ENCODE measurements at places on chromosomes 5 and 9.

- DNase-seq = no peak
Measured at GRCh38 chr9:129311643-129312042, 133.6 kb upstream of the IER5L start.

- DNase-seq = no peak
Measured at GRCh38 chr5:75584641-75585040, 26.6 kb upstream of the ANKDD1B start.

GRCh38 chr5:96936431-96937320, 796 bp downstream of the LNPEP start:
- no peak for DNase-seq

DNA sequence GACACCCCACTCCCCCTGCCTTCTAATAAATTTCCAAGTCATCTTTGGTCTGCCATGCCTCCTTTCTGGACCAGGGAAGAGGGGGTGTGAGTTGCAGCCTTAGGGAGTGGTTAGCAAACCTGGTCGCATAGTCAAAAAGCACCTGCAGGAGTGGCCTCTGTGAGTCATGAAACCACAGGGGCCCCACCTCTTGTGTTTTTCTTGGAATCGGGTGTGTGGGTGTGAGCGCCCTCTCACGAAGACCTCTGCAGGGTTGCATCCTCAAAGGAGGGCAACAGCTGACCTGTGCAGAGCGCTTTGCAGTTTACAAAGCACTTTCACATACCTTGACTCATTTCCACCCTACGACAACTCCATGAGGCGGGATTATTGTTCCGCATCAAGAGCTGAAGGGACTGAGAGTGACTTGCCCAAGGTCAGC, 36.8 kb upstream of the TEX48 start:
- DNase-seq = no peak

GRCh38 chr9:127173063-127173462, 50.6 kb upstream of the ANGPTL2 start:
- DNase-seq = no peak

DNA sequence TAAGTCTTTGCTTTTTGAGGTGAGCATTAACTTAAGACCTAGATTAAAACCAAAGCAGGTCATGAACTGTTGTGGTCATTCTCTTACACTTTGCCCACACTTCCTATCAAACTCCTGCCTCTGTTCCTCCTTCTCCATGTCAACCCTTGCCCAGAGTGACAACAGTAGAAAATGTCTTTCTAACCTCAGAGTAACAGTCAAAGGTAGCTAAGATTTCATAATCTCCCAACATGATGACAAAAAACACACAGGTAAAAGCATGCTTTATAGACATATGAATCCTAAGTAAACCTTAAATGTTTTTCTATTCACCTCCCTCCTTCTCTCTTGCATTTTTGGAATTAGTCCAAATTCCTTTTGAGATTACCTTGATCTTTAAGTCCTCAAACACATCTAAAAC, 422.3 kb downstream of the SPATA31D1 start:
- no peak for DNase-seq

DNA sequence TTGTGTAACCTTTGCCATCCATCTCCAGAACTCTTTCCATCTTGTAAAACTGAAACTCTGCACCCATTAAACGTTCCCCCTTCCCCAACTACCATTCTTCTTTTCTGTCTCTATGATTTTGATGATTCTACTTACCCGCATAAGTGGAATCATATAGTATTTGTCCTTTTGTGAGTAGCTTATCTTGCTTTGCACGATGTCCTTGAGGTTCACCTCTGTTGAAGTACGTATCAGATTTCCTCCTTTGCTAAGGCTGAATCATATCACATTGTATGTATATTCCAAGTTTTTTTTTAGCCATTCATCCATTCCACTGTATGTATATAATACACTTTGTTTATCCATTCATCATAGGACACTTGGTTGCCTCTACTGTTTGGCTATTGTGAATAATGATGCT, 2.9 kb upstream of the RNF130 start:
- DNase-seq = no peak

- DNase-seq = no peak
Measured at GRCh38 chr9:70261131-70261870, 2.5 kb downstream of the SMC5 start.

- no peak for DNase-seq
Measured at GRCh38 chr5:110338341-110339083, 388.0 kb downstream of the TMEM232 start.

- no peak for DNase-seq
Measured at GRCh38 chr9:76351006-76351405, 43.2 kb downstream of the RFK start.

DNA sequence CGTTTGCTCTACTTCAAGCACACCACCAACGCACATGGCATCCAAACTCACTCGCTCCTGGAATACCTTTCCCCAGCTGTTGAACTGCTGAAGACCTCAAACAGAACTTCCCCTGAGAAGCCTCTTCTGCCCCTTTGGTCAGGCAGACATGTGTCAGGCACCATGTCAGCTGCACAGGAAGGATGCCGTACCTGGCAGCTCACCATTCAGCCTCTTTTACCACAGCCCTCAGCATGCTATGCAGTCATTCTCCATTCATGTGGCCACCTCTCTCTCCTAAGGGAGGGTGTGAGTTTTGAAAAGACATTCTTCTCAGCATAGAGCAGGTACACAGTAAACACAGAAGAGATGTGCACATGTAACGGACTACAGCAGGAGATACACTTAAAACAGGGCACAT, 14.2 kb downstream of the IL4 start:
- DNase-seq = no peak

DNA sequence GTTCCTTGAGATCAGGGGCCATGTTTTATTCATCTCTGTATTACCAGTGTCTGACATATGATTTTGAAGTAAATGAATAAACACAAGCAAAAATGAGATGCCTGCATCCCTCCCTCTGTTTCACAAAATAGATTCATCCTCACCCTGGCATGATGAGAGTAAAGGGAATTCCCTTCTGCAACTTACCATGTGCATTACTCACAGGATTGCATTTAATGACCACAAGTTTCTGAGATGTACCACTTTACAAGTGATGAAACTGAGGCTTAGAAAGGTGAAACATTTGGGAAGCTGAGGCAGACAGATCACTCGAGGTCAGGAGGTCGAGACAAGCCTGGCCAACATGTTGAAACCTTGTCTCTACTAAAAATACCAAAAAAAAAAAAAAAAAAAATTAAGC, 74.2 kb upstream of the TNFSF8 start:
- DNase-seq = no peak

GRCh38 chr5:138702166-138703077, 50.8 kb upstream of the CTNNA1 start:
- no peak for DNase-seq

DNA sequence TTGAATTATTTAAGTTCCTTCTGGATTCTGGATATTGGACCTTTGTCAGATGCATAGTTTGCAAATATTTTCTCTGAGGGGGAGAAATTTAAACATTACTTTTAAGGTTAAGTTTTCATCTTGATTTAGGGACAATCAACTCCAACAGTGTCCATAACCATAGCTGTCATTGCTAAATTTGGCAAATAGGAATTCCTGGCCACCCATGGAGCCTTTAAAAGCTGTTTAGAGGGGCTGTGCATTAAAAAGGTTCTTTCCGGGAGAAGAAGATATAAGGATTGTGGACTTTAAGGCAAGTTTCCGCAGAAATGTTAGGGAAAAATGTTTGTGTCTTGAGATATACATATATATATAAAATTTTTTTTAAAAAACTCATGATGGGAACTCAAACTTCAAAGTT, 339.7 kb downstream of the ADAMTS6 start:
- no peak for DNase-seq

DNA sequence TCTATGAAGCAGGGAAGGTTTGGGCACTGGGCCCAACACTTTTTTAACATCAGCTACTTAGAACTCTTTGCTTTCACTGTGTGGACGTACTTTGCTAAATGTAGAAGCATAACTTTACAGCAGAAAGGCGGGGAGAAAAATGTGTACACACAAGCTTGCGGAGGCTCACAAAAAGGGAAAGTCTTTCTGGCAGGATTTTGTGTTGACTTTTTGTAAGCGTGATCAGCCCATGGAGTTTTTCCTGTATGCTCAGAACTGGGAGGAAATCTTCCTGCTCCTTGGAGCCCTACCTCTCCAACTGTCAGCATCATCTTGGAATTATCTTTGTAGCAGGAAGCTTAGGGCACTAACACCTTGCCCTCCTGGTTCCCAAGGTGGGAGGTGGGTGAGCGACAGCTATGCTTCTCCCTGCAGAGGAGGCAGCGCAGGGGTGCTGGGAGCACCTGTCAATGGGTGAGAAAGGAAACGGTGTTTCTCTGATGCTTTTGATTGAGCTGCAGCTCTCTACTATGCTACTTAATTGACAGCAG, 321.9 kb downstream of the GADD45G start:
- no peak for DNase-seq

DNA sequence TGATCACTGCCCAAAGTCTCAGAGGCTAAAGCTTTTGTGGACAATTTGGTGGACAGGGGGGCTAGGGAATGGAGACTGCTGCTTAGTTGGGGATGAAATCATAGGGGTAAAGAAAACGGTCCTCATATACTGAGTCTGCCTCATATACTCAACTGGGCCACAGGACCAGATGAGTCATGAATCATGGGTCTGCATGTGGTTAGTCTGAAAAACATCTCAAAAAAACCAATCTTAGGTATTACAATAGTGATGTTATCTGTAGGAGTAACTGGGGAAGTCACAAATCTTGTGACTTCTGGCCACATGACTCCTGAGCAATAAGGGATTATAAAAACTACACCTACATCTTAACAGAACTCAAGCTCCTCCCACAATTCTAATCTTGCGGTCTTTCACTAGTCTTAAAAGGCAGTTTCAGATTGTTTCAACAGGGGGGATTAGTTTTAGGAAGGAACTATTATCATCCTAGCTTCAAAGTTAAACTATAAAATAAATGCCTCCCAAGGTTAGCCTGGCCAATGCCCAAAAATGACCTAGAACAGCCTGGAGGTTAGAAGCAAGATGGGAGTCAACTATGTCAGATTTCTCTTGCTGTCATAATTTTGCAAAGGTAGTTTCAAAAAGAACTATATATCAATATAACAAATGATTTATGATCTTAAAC, 17.5 kb downstream of the TMEM161B start:
- no peak for DNase-seq

DNA sequence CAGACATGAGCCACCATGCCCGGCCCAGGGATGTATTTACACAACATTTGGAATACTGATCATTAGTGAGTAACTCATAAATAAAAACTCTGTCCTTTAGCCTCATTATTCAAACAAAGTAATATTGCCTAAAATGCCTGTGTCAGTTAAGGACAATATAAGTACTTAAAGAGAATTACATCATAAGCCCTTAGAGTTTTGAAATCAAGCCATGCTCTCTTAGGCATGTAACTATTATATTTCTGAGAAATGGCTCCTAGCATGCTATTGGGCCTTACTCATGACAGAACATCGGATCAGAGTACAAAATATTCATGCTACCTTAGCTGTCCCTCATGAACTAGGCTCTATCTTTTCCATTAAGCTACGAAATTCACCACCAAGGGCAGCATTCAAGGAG, 309.3 kb downstream of the CHSY3 start:
- DNase-seq = no peak

DNA sequence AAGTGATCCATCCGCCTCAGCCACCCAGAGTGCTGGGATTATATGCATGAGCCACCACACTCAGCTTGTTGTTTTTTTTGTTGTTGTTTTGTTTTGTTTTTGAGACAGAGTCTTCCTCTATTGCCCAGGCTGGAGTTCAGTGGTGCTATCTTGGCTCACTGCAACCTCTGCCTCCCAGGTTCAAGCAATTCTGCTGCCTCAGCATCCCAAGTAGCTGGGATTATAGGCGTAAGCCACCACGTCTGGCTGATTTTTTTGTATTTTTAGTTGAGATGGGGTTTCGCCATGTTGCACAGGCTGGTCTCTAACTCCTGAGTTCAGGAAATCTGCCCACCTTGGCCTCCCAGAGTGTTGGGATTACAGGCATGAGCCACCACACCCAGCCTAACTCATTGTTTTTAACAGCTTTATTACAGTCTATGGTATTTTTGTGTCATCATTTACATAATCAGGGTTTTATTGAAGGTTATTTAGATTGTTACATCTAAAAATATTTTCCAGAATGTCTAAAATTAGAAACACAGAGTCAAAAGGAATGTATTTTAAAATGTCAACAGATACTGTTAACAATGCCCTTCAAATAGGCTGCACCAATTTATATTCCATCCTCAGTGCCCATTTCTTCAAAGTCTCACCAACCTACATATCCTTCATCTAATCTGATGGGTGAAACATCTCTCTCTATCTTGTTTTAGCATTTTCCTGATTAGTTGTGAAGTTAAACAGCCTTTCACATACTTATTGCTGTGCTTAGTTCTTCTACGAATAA, 18.6 kb downstream of the KIF3A start:
- no peak for DNase-seq

DNA sequence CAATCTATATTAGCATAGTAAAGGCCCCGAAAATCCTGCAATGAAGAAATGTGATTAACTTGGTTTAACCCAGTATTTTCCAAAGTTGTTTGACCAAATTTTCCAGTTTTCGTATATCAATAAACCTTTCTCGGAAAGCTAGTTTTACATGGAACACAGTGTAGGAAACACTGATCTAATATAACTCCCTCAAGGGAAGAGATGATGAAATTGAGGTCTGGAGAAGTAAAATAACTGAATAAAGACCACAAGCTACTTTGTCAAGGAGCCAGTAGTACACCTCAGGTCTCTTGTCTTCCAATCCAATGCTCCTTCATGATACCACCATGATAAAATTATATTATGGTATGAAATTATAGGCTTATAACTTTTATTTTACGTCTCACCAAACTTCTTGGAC, 118.1 kb upstream of the TARS1 start:
- no peak for DNase-seq

GRCh38 chr5:123391009-123391408, 32.2 kb downstream of the CEP120 start:
- no peak for DNase-seq

GRCh38 chr5:57906671-57907070, 424.1 kb upstream of the ACTBL2 start:
- DNase-seq = no peak

- DNase-seq = no peak
Measured at GRCh38 chr5:540906-541538, 16.8 kb upstream of the SLC9A3 start.

DNA sequence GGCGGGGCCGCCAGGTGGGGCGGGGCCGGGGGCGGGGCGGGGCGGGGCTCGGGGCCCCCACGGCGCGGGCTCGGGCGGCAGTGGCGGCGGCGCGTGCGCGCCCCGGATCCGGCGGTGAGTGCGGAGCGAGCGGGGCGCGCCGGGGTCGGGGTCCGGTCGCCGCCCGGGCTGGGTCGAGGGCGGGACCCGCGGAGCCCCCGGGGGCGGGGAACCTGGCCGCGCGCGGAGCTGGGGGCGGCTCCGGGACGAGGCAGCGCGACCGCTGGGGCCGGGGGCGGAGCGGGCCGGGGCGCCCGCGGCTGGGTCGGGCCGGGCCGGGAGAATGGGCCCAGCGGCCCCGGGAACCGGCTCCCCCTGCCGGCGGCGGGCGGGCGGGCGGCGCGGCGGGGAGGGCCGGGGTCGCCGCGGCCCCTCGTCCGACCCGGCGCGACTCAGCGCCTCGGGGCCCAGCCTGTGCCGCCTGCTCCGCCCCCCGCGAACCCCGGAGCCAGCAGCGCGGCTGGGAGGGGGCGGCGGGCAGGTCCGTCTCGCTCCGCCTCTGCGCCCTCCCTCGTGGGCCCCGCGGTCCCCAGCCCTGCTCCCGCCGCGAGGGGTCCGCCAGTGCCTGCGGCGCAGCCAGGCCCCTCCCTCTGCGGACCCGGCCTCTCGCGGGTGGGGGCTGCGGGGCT, 3.1 kb downstream of the EGFL7 start:
- DNase-seq = no peak

Measured in amniotic stem cell (primary cell).